ENCODE measurements at places on chromosomes 12 and 14.

- no peak for DNase-seq
These were observed 4.5 kb downstream of the C1QL4 start for GRCh38 chr12:49332441-49332861.

DNA sequence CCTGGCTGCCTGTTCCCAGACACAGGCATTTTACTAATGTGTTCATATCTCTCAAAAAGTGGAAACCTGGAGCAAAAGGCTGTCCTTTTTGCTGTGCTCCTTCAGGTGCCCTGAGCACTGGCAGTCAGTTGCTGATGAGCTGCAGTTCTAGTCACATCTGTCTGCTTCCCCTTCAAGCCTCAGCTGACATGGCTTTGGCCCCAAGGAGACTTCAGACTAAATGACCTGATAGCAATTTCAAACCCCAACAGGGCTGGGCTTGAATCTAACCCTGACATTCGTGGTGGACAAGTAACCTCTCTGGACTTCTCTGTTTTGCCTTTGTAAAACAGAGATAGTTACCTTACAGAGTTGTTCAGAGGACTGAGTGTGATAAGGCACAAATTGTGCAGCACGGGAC, 5.7 kb downstream of the SERPINA9 start:
- no peak for DNase-seq

GRCh38 chr12:51122844-51123243, 39.4 kb upstream of the CSRNP2 start:
- no peak for DNase-seq

DNA sequence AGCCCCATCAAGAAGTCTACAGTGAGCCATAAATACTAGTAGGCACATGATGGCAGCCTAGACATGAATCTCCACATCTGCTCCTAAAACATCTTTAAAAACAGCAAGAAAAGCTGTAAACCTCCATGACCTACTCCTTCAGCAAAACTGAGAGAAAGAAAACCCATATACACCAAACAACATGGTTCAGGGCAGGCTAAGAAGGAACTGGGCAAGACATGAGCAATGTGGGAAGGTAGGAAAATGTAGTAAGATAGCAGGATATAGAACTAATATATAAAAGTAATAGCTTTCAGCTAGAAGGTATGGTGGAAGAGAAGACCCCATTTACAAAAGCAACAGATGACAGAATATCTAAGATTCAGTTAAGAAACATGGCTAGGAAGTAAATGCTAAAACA, 88.8 kb downstream of the RPS6KA5 start:
- DNase-seq = no peak

DNA sequence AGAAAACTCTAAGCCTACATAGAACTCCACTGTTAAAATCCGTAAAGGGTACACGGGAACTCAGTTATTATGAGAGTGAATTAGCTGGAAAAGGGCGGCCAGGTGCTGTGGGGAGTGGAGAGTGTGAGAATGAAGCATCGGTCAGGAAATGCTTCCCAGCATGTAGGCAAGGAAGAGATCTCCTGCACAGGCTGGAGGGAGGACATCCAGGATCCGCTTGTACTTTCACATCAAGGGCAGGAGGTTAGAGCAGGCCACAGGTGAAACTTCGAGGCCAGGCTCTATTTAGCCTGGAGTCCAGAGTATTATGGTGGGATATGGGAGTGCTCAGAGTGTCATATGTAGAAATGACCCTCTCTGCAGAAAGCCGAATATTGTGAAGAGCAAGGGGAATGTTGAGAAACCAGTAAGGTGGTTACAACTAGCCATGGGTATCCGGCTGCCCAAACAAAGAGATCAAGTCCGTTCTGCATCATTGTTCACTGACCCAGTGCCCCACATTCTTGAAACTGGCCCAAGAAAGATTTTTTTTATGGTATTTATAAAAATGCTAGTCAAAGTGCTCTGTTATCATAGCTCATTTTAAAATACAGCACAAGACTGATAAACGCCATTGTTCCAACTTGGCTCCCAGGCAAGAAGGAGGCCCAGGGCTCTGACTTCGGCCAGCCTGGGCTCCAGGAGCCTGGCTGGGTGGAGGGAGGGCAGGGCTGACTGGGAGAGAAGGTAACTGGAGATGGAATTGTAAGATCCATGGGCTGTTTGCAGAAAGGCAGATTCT, 79.4 kb upstream of the HIF1A start:
- DNase-seq = no peak

GRCh38 chr12:108911915-108912314, 32.0 kb downstream of the DAO start:
- no peak for DNase-seq

DNA sequence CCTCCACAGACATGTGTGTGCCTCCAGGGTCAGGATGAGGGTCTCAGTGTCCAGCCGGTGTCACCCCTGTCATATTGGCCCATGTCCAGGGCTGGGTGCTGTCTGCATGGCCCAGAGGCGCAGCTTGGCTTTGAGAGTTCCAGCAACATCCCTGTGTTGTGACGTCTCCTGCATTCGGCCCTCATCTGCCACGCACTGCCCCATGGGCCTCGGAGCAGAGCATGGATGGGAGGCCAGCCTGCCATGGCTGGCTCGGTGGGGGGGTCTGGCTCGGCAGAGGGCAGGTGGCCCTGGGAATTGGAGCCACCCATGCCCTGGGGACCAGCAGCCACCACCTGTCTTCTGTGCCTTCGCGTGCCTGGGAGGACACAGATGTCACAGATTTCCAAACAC, 10.8 kb upstream of the TEX22 start:
- no peak for DNase-seq

DNA sequence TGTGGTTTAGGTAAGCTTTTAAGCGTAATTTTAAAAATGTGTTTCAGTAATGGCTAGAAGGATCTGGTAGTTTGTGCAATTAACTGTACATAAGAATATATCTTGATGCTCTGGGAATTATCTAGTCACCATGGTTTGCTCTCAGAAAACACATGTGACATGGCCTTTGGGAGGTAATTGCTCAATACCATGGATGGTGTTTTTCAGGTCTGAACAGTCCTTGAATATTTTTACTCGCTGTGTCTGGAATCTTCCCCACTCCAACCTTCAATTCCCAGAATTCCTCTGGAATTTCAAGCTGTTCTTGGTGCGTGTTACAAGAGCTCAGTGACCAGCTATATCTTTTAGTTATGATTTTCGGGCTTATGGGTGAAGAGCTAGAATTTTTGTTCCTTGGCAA, 85.3 kb downstream of the DAAM1 start:
- no peak for DNase-seq

- peak; percentile 42 for DNase-seq
These were observed 37.6 kb upstream of the BCL2L14 start for GRCh38 chr12:12032851-12033797.

DNA sequence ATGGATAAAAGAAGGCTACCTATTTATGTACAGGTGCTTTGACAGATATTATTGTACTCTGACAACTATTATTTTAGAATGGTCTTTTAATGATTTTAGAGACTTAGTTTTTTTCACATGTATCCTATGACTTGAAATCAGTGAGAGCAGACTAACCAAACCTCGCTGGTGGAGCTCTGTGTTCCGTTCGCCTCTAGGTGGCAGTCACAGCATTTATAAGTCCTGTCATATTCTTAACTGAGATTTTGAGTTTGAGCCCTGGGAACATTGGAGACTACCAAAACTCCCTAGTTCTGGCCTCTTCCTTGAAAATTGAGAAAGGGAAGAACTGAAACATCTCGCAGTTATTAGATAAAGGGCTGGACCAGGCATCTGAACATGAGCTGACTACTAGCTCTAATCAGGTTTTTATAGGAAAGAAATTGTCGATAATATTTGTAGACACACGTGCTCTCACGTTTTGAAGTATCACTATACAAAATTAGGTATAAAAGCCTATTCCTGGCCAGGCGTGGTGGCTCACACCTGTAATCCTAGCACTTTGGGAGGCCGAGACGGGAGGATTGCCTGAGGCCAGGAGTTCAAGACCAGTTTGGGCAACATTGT, 48.3 kb downstream of the TTLL5 start:
- peak; percentile 56 for DNase-seq

- DNase-seq = no peak
These were observed 168.6 kb downstream of the STXBP6 start for GRCh38 chr14:24881116-24881893.

- DNase-seq = no peak
These were observed 236.1 kb upstream of the NPAS3 start for GRCh38 chr14:32702562-32702961.

GRCh38 chr12:111406474-111407376, 1.0 kb downstream of the SH2B3 start:
- DNase-seq = peak; percentile 80

- DNase-seq = no peak
These were observed 29.9 kb upstream of the CNTN1 start for GRCh38 chr12:40662366-40662765.

- DNase-seq = no peak
These were observed 31.0 kb downstream of the NFYB start for GRCh38 chr12:104106965-104107364.

DNA sequence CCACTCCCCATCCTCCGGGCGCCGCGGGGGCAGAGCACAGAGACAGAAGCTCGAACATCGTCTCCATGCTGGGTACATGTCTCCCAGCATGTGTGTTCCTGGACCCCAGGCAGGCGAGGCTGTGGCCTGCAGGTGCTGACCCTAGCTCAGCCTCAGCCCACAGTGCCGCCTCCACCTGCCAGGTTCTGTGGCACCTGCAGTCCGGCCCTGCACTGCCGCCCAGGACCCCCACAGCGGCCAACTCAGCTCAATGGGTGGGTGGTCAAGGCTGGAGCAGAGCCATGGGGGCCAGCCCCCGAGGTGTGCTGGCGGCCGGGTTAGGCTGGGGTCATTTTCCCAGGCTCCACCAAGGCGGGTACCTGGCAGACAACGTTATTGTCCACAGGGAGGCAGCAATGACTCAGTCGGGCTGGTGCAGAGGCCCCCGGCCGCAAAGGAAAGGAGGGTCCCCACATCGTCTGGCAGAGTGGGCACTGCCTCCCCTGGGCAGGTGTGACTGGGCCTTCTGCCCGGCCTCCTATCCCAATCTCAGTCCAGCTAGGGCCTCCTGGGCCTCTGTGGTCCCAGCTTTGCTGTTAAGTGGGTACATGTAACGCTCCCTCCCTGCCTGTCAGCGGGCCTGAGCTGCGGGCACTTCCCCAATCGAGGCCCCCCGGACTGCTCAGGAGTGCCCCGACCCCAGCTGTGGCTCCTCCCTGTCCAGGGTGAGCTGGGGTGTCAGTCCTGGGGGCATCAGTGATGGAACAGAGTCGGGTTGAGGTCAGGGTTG, 20.2 kb upstream of the NUDT14 start:
- no peak for DNase-seq

DNA sequence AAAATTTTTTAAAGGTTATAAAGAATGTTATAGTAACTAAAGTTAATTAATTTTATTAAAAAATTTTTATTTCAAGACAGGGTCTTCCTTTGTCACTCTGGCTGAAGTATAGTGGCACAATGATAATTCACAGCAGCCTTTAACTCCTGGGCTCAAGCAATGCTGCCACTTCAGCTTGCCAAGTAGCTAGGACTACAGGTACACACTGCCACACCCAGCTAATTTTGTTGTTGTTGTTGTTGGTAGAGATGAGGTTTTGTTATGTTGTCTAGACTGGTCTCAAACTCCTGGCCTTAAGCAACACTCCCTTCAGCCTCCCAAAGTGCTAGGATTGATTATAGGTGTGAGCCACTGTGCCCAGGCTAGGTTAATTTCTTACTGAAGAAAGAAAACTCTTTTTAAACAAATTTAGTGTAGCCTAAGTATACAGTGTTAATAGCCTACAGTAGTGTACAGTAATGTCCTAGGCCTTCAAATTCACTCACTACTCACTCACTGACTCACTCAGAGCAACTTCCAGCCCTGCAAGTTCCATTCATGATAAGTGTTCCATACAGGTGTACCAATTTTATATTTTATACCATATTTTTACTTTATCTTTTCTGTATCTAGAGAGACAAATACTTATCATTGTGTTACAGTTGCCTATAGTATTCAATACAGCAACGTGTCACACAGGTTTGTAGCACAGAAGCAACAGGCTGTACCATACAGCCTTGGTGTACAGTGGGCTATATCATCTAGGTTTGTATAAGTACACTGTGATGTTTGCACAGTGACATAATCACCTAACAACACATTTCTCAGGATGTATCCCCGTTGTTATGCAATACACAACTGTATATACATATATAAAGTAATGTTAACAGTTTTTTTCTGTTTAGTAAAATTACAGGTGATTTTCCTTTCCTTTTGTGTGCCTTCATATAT, 24.7 kb upstream of the DNAAF2 start:
- DNase-seq = no peak

- DNase-seq = no peak
These were observed 196.3 kb downstream of the MSRB3 start for GRCh38 chr12:65474831-65475230.

- no peak for DNase-seq
These were observed 377 bp downstream of the CCNT1 start for GRCh38 chr12:48716168-48716492.

GRCh38 chr12:51246254-51246853, 7.7 kb downstream of the DAZAP2 start:
- peak; percentile 84 for DNase-seq

- no peak for DNase-seq
These were observed 228.2 kb downstream of the DPY19L2 start for GRCh38 chr12:63440048-63440447.

DNA sequence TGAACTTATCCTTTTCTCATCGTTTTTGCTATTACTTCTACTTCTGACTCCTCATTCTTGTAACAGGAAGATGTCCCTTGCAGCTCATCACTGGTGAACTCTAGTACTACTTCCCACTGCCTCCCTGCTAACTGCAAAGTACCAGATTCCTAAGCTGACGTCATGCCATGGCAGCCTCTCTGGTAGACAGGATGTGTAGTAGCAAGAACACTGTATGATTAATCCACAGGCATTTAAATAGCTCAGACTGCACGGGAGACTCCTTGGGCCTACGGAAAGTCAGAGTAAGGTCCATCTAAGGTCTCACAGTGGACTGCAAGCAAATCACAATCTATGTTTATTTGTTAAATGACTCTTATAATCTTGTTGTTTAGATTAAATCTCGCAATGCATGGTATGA, 43.5 kb downstream of the DNAI7 start:
- no peak for DNase-seq

Data from CD14-positive monocyte (primary cell).